ENCODE measurements at places on chromosomes 3 and 15. TPM values are rescaled to one million over a fixed set of nuclear protein-coding genes. Genes with fewer than 3 reads are reported as not detected.
A peak's percentile ranks its signal among the peaks of the same experiment; 100 is the strongest.

DNA sequence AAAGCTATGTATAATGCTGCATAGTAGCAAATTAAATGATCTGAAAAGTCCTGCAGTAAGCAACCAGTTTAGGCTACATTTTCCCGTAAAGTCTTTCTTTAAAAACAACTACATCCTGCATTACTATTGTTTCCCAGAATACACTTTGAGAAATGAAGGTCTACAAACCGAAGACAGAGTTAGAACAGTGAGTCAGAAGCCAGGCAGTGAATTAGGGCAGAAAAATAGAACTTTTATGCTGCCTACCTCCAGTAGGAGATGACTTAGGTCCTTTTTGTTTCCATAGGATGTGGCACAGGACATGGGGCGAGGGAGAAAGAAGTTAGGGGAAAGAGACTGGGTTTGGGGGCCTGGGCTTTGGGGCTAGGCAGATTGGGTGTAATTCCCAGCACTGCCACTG lies 127.3 kb downstream of the PPM1L start:
- DNase-seq, result no peak

Gene CLDN1
- 33.7 TPM for polyA plus RNA-seq

DNA sequence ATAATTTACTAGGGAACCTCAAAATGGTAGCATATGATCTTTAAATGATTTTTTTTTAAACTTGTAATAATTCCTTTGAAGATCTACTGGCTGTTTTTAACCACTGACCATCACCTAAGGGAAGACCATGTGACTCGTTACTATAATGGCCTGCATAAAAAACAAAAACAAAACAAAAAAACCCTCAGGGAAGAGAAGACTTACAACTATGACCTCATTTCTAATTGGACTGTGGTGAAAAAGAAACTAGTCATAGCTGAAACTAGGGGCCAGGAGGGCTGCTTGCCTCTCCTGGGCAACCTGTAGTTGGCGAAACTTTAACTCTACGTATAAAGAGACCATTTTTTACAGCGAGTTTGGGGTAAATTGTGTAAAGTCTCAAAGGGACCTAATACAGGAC lies 23.0 kb downstream of the PAQR9 start:
- DNase-seq, result no peak

Gene GOLGA6L4
- polyA plus RNA-seq, result 1.8 TPM

Gene KLF15
- not detected for polyA plus RNA-seq

Gene IMPG2
- 0.03 TPM for polyA plus RNA-seq

DNA sequence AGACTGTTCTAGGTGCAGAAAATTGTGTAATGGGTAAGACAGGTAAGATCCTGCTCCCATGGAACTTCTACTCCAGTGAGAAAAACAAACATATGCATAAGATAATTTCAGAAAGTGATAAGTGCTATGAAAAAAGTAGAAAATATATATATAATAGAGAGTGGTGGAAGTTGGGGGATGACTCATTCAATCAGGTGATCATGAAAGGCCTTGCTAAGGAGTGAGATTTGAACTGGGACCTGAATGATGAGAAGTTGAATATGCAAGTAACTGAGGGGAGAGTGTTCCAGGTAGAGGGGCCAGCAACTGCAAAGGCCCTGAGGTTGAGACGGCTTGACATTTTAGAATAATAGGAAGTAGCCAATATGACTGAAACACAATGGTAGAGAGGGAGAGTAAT lies 92.3 kb upstream of the TNIK start:
- DNase-seq, result no peak

DNA sequence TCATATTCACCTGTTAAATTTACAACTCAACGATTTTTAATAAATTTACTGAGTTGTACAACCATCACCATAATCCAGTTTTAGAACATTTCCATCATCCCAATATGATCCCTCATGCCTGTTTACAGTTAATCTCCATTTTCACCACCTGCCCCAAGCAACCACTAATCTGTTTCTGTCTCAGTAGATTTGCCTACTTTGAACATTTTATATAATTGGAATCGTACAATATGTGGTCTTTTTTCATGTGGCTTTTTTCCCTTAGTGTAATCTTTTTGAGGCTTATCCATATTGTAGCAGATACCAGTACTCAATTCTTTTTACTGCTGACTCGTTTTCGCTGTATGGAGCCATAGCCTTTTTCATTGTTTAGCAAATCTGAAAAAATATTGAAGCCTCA lies 123.3 kb upstream of the STT3B start:
- DNase-seq, result no peak

Gene ROBO1
- polyA plus RNA-seq, result 27.4 TPM

GRCh38 chr3:23865595-23866396 lies 51.0 kb downstream of the NKIRAS1 start:
- peak; percentile 52 for DNase-seq

- no peak for DNase-seq
Measured at GRCh38 chr3:123346021-123346420, 102.9 kb downstream of the ADCY5 start.

- peak; percentile 82 for DNase-seq
Measured at GRCh38 chr15:74787251-74788041, 5.6 kb downstream of the CSK start.

- DNase-seq, result no peak
Measured at GRCh38 chr3:76949033-76949432, 90.9 kb upstream of the ROBO2 start.

Gene SPCS1
- polyA plus RNA-seq, result 181 TPM

DNA sequence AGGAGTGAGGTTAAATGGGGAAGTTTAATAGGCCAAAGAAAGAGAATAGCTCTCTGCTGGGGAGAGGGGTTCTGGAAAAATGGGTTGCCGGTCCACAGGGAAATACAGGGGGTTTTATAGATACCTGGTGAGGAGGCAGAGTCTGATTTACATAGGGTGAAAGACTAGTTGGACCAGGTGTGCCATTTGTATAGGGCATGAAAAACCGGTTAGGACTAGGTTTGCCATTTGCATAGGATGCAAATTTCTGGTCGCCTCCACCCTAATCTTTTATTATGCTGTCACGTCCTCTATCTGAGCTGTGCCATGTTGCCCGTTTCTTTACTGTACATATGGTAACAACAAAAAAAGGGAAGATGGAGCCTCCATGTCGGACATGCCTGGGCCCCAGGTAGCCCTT lies 960.1 kb downstream of the FHIT start:
- no peak for DNase-seq

DNA sequence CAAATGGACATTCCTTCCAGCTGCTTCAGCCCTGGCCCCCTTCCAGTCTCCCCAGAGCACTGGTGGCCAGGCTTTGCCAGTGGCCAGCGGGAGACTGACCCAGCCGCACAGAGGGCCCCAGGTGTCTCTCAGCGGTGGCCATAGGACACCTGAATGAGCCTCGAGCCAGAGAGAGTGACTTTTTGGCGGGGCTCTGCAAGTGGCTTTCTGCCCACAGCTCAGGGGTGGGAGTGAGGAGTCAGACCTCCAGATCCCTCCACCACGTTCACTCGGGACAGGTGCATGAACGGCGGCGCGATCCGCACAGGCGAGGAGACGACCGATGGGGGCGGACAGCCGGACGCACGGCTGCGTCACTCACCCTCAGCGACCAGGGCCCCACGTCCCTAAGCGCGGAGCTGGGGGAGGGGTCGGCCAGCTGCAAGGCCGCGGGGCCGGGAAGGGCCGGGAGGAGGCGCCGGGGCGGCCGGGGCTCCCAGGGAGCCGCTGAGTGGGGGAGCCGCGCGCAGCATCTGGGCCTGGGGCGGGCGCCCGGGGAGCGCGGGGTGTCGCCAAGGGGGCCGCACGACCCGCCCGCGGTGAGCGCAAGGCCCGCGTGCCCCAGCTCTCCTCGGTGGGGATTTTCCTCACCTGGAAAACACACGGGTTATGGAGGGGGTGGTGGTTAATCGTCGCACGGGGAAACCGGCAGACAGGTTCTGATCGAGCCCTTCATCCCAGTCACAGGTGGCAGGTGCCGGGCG lies 57.1 kb downstream of the BDH1 start:
- DNase-seq, result no peak

GRCh38 chr15:98755138-98755537 lies 106.8 kb downstream of the IGF1R start:
- DNase-seq, result no peak

Gene TAGLN3
- not detected for polyA plus RNA-seq

GRCh38 chr3:11435440-11436165 lies 163.4 kb downstream of the ATG7 start:
- no peak for DNase-seq

Gene SNRK
- 3.5 TPM for polyA plus RNA-seq

Gene COMMD2
- 20.5 TPM for polyA plus RNA-seq

- peak; percentile 50 for DNase-seq
Measured at GRCh38 chr15:89665449-89666181, 10.3 kb upstream of the KIF7 start.

DNA sequence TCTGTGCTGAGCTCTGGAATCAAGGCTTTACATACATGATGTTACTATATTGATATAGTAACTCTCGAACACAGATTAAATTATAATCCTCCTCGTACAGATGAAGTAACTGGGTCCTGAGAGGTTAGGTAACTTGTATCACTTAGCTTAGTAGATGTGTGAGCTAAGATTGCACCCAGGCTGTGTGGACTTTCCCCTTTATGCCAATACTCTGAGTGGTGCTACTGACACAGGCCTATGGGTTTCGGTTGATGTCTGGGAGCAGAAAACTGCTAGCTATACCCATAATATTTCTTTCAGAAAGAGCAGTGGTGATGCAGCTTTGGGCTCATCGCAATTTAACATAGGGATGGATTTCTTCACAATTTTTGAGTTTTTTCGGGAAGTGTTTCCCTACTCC lies 259.7 kb downstream of the RBMS3 start:
- no peak for DNase-seq

DNA sequence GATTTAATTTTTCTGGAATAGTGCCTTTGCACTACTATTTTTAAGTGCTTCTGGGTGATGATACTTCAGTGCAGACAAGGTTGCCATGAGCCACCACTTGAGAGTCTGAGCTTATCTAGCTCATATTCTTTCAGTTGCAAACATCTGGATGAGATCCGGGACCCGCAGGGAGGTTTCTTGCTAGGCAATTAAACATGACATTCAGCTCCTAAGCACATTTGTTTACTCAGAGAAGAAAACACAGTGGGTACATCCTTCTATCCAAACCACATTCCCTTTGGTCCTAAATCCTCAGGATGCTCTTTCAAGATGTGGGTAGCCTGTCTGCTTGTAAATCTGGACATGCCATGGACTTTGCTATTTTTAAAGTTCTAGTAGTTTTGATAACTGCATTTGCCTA lies 12.0 kb downstream of the PLSCR1 start:
- no peak for DNase-seq

Gene ELL3
- polyA plus RNA-seq, result 1.4 TPM

GRCh38 chr3:98817547-98818041 lies 54.5 kb downstream of the ST3GAL6 start:
- peak; percentile 47 for DNase-seq

- DNase-seq, result no peak
Measured at GRCh38 chr3:10928961-10929471, 63.5 kb upstream of the SLC6A1 start.

DNA sequence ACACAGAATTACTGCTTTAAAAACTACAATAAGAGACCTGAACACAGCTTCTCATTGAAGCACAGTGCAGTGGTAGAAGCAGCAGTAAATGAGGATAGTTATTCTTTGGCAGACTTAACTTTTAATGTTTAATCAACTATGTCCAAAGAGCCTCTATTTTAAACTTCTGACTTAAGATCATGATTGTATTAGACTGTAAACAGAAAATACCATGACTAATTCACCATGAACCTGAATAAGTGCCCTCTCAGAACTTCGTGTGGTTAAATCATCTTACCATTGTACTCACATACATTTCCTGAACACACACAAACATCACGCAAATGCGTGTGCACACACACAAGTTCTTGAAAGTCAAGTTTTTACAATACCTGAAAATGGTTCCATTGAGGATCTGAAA lies 13.9 kb downstream of the CEP152 start:
- peak; percentile 9 for DNase-seq

Gene GABRB3
- polyA plus RNA-seq, result 78.3 TPM

GRCh38 chr3:179967622-179968021 lies 69.1 kb downstream of the PEX5L start:
- DNase-seq, result no peak

DNA sequence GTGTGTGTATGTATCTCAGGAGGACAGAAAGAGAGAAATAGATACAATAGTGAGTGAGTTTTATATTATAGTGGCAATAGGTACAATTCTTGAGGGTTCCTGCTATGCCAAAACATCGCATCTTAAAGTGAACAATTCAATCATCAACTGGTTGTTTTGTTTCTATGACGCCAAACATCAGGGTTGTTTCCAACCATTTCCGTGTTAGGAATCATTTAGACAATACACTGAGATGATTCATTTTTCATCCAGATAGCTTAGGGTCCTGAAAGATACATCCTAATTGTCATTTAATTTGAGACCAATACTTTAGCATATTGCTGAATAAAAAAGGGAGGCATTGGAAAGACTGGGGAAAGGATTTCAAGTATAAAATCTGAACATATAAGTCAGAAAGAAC lies 472.2 kb downstream of the MCTP2 start:
- no peak for DNase-seq

- no peak for DNase-seq
Measured at GRCh38 chr3:48418651-48419050, 11.2 kb downstream of the PLXNB1 start.

- no peak for DNase-seq
Measured at GRCh38 chr3:69959581-69959980, 40.0 kb upstream of the SAMMSON start.

Gene LYZL4
- polyA plus RNA-seq, result not detected

Gene ZMAT3
- 6.3 TPM for polyA plus RNA-seq

Gene UBAP1L
- polyA plus RNA-seq, result 0.96 TPM

Gene WNT5A
- polyA plus RNA-seq, result 0.55 TPM

Gene HCLS1
- polyA plus RNA-seq, result 0.14 TPM

- DNase-seq, result no peak
Measured at GRCh38 chr15:96737408-96737807, 406.9 kb downstream of the NR2F2 start.

Measured in A549 (cell line).